ENCODE measurements at places on chromosomes 4 and X.

DNA sequence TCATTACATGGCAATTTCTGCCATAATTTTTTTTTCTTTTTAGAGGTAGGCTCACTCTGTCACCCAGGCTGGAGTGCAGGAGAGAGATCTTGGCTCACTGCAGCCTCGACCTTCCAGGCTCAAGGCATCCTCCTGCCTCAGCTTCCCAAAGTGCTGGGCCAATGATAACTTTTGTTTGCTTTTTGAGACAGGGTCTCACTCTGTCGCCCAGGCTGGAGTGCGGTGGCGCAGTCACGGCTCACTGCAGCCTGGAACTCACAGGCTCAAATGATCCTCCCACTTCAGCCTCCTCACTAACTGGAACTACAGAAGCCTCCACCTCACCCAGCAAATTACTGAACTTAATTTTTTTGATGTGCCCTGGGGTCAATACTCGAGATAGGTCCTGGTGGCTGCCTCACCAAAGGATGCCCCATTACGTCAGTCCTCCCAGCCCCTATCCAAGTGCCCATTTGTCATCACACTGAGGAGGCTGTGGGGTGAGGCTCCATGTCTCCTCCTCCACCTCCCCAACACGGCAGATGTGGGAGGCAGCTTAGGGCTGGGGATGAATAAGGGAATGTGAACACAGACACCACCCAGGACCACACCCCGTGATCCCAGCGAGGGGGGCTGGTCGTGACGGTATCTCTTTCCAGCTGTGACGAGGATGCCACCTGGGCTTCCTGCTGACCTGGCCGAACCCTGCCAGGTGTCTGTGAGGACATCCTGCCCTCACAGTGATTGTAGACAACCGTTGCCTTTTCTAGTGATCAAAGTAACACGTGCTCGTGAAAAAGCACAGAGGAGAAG, 12.4 kb upstream of the NKX1-1 start:
- no peak for DNase-seq

DNA sequence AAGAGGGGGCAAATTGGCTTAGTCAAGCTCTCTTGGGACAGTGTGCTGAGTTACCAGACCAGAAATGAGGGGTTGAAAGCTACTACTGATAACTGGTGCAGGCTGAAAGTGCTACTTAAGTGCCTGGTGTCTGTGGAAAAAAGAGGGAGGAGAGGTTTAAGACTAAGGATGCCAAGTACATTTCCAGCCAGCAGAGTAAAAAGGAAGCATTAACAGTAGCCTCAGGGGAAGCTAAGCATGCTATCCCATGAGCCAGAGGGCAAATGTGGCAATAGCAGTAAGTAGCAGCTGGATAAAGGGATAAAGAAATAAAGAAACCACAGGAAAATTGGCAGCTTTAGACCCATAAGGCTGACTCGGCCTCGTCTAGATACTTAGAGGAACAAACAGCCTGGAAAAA, 196.3 kb upstream of the MAB21L2 start:
- DNase-seq = peak; percentile 12

DNA sequence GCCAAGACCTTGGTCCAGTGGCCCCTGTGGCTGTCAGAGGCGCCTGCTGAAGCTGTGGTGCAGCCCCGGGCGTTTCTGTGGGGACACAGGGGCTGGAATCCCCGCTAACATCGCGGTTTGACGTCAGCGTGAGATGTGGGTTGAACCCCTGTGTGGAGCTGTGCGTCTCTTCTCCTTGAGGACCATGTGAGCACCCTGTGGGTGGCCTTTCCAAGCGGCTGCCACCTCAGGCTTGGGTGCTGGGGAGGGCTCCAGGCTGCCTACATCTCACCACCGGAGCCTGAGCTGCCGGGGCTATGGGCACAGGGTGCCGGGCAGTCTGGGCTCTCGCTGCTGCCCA, 27.7 kb downstream of the UVSSA start:
- DNase-seq = no peak

GRCh38 chr4:45358573-45359506, 632.5 kb upstream of the GNPDA2 start:
- no peak for DNase-seq

DNA sequence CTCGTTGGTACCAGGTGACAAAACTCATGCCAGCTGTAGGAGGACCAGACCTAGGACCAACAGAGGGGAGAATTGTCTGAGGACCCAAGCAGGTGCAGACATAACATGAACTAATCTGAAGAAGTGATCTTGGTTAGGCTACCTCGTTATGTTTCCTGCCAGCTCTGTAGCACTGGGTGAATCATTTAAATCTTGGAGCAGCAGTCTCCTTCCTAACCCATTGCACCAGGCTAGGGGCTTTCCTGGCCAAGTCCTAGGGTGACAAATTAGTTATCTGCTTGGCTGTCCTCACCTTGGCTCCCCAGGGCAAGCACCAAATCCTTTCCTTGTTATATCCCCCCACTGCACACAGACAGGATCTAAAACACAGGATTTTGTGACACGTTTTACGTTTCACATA, 87.8 kb downstream of the WWC2 start:
- DNase-seq = no peak

GRCh38 chrX:47218920-47219815, 687 bp downstream of the CDK16 start:
- no peak for DNase-seq

- DNase-seq = no peak
These were observed 42.8 kb upstream of the PRDM8 start for GRCh38 chr4:80154545-80154933.

DNA sequence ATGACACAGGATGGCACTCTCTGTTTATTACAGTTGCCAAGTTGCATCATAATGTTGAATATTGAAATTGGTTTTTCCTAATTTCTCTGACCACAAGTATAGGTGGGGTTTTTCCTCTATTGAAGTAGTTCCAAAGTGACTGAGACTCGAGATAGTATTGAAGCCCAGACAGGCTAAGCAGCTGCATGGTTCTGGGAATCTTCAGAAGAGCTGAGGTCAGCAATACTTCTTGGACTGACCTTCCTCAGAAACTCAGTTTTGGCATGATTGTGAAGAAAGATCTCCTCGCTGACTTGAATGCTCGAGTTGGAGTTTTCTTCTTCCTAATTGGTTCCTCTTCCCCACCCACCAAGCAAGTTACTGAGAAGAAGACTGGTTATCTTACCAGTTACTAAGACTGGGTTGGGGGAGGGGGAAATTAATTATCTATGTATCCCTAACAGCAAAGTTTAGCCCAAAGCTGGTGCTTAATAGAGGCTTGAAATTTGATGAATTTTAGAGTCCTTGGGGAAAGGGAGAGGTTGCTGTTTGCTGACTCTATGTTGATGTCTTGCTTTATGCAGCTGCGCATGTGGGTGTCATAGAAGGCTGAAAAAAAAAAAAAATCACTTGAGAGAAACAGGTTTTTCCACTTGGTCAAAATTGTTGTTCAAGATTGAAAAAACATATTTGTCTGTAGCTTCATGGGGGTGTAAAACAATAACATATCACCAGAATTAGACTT, 91.1 kb downstream of the P2RY10 start:
- no peak for DNase-seq

DNA sequence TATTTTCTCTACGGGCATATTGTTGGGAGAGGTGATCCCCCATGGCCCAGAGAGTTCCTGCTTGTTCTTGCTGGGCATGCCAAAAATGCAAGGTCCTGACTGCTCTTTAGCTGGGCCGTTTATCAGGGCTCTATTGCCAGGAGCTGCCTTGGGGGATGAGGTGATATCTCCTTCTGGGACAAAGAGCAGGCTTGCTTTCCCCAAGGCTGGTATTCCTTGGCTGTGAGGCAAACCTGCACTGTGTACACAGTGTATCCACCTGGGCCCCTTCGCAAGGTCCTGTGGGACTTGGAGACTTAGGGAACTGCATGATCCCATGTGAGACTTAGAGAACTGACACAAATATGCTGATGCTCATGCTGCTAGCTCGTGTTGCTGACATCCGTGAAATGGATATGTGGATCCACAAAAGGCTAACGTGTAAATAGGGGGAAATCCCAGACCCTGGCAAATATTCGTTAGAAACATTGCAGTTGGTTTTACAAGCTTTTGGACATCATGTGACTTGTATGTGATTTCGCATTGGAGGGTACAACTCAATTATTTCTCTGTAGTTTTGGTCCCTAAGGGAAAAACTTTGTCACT, 24.4 kb upstream of the ZFX start:
- no peak for DNase-seq

DNA sequence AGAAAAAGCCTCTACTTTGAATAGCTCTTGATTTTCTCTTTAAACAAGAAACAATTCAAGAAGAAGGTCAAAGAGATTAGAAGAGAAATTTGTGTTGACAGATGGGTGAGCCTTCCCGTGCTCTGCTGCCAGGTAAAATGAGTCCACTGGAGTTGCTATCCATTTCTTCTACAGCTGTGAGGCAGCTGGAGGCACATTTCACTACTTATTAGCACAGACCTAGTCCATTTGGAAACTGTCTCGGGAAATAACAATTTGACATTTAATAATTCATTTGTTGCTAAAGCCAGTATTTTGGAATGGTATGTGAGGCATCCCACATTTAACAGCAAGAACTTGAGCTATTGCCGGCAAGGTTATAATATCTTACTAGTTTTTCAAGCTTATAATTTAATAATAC, 396.8 kb upstream of the GRIA3 start:
- DNase-seq = no peak

DNA sequence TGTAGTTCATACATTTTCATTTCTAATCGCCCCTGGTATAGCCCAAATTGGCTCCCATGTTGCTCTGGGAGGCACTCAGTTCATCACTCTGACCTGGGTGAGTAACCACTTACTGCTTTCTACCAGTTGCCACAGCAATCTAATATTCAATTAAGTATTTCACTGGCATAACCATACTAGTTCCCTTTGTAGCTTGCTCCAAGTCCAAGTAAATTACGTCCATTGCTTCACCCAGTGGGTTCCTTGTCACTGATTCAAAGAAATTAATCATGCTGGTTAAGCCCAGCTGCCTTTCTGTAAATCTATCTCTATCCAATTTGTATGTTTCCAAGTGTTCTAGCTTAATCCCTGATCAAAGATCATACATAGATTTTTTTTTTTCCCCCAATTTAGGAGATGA, 92.0 kb upstream of the CBR4 start:
- DNase-seq = no peak

- no peak for DNase-seq
These were observed 2073.8 kb upstream of the TENM3 start for GRCh38 chr4:180169394-180169793.

- no peak for DNase-seq
These were observed 959.1 kb upstream of the LCORL start for GRCh38 chr4:18980516-18981233.

DNA sequence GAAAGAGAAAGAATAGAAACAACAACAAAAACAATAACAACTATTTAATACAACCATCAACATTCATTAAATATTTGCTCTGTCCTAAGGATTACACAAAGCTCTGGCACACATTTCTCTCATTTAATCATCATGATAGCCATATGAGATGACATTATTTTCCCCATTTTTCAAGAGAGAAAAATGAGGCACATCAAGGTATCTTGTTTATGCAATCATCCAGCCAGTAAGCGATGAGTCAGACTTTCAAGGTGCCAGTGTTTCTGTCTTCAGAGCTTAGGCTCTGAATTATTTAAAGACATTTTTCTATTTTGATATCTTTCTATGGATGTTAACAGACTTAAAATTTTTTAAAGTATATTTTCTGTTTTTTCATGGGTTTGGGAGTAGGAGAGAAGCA, 541.8 kb upstream of the SMIM31 start:
- DNase-seq = no peak

DNA sequence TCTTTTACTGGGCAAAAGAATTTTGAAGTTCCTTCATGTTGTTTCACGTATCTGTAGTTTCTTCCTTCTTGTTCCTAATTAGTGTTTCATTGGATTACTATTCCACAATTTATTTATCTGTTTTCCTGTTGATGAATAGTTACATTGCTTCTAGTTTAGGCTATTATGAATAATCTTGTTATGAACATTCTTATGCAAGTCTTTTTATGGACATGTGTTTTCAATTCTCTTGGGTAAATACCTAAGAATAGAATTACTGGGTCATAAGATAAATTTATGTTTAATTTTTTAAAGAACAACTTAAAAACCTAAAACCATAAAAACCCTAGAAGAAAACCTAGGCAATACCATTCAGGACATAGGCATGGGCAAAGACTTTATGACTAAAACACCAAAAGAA, 70.9 kb upstream of the RXFP1 start:
- no peak for DNase-seq

DNA sequence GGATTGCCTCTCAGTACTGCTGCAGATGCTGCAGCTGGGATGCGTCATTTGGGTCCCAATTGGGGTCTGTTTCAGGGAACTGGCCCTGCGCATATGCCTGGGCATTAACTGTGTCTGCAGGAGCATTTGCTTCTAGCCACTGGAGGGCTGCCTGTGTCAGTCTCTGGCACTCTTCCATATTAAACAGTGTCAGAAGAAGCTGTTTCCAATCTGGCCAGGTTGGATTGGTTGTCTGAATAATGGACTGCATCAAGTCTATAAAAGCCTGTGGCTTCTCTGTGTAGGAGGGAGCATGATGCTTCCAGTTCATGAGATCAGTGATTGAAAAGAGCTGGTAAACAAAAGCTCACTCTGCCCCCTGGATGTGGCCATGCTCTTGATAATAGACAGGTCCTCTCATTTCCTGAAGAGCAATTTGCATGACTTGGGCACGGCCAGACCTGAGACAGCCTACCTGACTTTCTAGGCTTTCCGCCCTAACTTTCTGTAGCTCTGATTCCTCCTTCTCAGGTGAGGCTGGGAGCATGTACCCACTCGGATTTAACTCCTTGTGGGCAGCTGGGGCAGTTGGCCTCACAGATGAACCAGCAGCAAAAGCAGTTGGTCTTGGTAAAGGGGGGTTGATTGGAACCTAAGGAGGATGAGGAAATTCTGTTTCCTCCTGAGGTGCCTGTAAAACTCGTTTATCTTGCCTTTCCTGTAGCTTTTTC, 29.2 kb downstream of the SULT1E1 start:
- DNase-seq = peak; percentile 26

DNA sequence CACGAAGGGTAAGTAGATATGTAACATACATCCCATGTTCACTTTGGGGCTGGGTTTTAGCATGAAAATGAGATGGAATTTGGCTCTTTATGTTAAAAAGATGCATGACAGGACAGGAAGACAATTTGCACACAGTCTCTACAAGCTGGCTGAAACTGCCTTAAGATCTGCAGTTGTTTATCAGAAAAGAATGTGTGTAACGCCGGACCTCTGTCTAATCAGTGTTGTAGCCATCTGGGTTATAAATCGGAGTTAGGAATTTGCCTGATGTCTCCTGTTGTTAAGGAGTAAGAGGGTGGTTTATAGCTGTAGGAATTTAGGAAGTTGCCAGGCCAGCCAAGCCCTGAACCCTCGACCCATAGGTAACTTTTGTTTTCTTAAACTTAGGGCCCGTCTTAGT, 562.9 kb upstream of the FAT1 start:
- no peak for DNase-seq

- peak; percentile 80 for DNase-seq
These were observed 79.4 kb downstream of the SYNPO2 start for GRCh38 chr4:118968005-118968404.

DNA sequence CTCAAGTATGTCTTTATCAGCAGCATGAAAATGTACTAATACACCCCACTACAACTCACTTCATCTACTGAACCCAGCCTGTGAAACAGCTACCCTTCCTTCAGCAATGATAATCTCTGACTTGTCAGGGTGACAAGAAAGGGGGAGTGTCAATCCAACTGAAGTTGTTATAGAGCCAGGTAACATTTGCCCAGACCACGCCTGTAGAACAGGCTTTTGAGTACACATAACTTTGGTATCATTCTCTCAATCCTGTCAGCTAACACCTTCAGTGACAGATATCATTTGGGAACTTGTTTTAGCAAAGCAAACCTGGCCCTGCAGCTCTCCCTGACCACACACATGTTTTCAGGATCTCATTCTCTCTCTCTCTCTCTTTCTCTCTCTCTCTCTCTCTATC, 592.2 kb downstream of the SMARCA1 start:
- no peak for DNase-seq
